ENCODE measurements at places on chromosomes 16 and 17. TPM values are rescaled to one million over a fixed set of nuclear protein-coding genes. Genes with fewer than 3 reads are reported as not detected.

GRCh38 chr17:27390540-27390939 lies 65.7 kb upstream of the KSR1 start:
- peaks cover 24% of the 10 kb centered on the region for H3K27me3 ChIP-seq
- DNase-seq: no peak
- no peaks in the 10 kb centered on the region for H3K36me3 ChIP-seq
- no peak overlapping the region for H3K27ac ChIP-seq

- H3K4me1 ChIP-seq: peaks cover 36% of the 10 kb centered on the region
- H3K4me3 ChIP-seq: peak overlapping the region; percentile 93
- H3K36me3 ChIP-seq: peaks cover 5% of the 10 kb centered on the region
- H3K27ac ChIP-seq: peak overlapping the region; percentile 82
- DNase-seq: no peak
These were observed 387 bp upstream of the STARD3 start for GRCh38 chr17:39636587-39636926.

GRCh38 chr16:23124315-23124714 lies 24.9 kb downstream of the USP31 start:
- H3K4me3 ChIP-seq: no peak overlapping the region
- no peaks in the 10 kb centered on the region for H3K27me3 ChIP-seq
- H3K4me1 ChIP-seq: peaks cover 13% of the 10 kb centered on the region
- no peaks in the 10 kb centered on the region for H3K36me3 ChIP-seq

GRCh38 chr17:28712032-28712704 lies 480 bp upstream of the PROCA1 start:
- H3K4me3 ChIP-seq: peak overlapping the region; percentile 88
- DNase-seq: peak; percentile 80
- H3K36me3 ChIP-seq: no peaks in the 10 kb centered on the region
- H3K27ac ChIP-seq: peak overlapping the region; percentile 94

DNA sequence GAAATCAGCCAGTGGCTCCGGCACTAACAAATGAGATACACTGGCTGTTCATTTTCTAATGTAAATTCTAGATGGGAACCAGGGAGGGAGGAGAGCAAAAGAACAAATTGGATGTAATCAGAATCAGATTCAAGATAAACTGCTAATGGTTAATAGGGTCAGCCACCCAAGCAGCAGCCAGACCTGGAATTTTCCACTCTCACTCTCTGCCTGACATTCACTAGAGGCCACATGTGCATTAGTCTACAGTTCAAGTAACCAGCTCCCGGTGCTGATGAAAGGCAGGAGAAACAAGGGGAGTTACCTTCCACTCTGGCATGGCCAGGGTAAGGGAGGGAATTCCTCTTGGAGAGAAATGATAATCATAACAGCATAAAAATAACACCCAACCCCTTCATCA lies 597.7 kb downstream of the TOX3 start:
- no peak overlapping the region for H3K4me3 ChIP-seq
- DNase-seq: no peak
- H3K36me3 ChIP-seq: no peaks in the 10 kb centered on the region
- no peaks in the 10 kb centered on the region for H3K4me1 ChIP-seq

GRCh38 chr16:85665373-85665740 lies 23.4 kb downstream of the GINS2 start:
- H3K4me3 ChIP-seq: no peak overlapping the region
- no peaks in the 10 kb centered on the region for H3K27me3 ChIP-seq
- H3K27ac ChIP-seq: peak overlapping the region; percentile 34
- no peak for DNase-seq
- peaks cover 4% of the 10 kb centered on the region for H3K36me3 ChIP-seq
- peaks cover 1% of the 10 kb centered on the region for H3K4me1 ChIP-seq

DNA sequence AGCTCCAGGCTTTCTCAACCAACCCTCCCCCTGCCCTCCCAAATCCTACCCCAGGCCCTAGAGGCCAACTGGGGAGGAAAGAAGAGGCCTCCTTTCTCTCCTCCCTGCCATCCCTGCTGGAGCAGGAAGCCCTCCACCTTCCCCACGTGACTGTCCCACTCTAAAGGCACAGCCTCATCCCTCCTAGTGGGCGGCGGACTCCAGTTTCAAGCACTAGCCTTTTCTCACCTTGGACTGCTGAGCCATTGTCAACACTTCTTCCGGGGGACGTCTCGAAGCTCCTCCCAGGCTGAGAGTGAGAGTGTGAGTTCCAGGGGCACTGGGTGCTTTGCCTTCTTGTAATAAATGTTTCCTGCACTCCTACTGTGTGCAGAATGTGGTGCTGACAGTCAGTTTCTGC lies 21.4 kb upstream of the IRX6 start:
- peaks cover 25% of the 10 kb centered on the region for H3K27me3 ChIP-seq
- no peak overlapping the region for H3K4me3 ChIP-seq
- H3K36me3 ChIP-seq: no peaks in the 10 kb centered on the region
- no peak overlapping the region for H3K27ac ChIP-seq

GRCh38 chr16:88504489-88505404 lies 51.7 kb downstream of the ZFPM1 start:
- H3K4me1 ChIP-seq: no peaks in the 10 kb centered on the region
- no peak overlapping the region for H3K4me3 ChIP-seq
- H3K27ac ChIP-seq: peak overlapping the region; percentile 65
- peaks cover 1% of the 10 kb centered on the region for H3K36me3 ChIP-seq
- no peaks in the 10 kb centered on the region for H3K27me3 ChIP-seq
- no peak for DNase-seq

DNA sequence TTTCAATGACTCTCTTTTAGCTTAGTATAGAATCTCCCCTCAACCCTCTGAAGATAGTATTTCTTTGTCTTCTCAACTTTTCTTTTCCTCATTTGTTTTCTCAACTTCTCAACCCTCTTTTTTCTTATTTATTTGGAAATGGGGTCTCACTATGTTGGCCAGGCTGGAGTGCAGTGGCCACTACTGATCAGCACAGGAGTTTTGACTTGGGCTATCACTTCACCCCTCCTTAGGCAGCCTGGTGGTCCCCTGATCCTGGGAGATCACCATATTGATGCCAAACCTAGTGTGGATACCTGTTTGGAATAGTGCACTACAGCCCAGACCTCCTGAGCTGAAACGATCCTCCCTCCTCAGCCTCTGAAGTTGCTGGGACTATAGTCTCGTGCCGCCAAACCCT lies 79.8 kb downstream of the PITPNC1 start:
- no peaks in the 10 kb centered on the region for H3K27me3 ChIP-seq
- no peak overlapping the region for H3K4me3 ChIP-seq

DNA sequence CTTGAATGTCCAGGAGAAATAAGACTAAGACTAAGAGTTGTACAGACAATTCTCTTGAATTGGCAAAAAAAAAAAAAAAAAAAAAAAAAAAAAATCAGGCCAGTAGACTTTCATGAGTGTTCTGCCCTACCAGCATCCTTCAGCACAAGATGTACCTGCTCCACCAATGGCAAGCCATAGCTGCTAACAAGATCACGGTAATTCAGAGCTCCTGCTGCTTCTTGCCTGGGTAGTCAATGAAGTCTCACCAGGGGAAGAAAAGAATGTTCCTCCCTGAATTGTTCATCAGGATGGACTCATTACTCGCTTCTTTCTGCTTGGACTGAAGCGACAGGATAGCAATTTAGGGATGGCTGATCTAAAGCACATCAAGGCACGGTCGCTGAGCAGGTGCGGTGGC lies 31.1 kb upstream of the APOH start:
- DNase-seq: no peak
- H3K27ac ChIP-seq: no peak overlapping the region
- H3K4me1 ChIP-seq: peaks cover 13% of the 10 kb centered on the region
- no peaks in the 10 kb centered on the region for H3K27me3 ChIP-seq
- no peak overlapping the region for H3K4me3 ChIP-seq

DNA sequence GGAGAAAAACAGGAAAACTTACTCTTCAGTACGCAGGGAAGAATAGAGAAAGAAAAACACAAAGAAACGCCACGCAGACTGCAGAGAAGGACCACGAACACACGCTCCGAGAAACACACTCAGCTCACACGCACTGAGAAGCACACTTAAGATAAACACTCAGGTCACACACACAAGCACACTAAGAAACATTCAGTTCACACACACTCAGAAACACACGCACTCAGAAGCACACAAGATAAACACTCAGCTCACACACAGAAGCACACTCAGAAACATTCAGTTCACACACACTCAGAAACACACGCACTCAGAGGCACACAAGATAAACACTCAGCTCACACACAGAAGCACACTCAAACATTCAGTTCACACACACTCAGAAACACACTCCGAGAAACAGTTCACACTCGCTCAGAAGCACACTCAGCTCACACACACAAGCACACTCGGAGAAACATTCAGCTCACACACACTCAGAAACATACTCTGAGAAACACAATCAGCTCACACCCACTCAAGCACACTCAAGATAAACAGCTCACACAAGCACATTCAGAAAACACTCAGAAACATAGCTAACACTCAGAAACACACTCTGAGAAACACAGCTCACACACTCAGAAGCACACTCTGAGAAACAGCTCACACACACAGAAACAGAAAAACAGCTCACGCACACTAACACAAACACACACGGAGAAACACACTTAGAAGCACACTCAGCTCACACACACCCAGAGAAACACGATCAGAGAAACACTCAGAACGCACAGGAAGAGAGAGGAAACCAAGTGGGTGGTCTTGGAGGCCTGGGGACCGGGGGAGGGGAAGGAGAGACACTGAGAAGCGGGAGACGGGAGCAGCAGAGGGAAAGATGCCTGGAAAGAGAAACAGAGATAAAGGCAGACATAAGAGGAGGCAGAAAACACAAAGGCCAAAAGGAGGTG lies 908 bp downstream of the TMEM98 start:
- H3K27ac ChIP-seq: no peak overlapping the region
- peaks cover 35% of the 10 kb centered on the region for H3K27me3 ChIP-seq
- no peak for DNase-seq
- H3K36me3 ChIP-seq: no peaks in the 10 kb centered on the region

GRCh38 chr16:11669380-11670146 lies 1.3 kb downstream of the SNN start:
- peak overlapping the region; percentile 77 for H3K4me3 ChIP-seq

DNA sequence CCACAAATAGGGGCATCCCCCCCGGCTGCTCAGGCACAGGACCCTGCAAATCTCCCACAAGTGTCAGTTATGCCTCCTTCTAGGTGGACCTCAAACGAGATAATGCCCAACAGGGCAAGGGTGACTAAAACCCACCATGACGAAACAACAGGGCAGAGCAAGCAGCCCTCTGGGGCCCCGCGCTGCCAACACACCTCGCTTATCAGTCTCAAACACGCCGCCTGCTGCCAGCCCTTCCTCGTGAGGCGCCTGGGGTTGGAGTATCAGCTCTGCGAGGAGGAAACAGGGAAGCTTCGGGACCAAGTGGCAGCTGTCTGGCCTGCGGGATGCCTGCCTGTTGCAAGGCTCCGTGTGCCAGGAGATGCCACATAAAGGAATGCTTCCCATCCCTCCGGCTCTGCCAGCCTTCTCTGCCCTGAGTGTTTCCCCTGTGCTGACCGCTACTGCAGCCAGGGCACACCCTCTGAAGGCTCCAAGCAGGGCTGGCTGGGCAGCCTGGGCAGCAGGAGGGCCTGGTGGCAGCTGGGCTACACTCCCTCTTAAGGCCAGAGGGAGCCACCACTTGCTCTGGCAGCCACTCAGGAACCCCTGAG lies 2.5 kb downstream of the SMIM5 start:
- H3K4me3 ChIP-seq: no peak overlapping the region
- H3K27ac ChIP-seq: no peak overlapping the region
- DNase-seq: no peak
- peaks cover 5% of the 10 kb centered on the region for H3K4me1 ChIP-seq
- H3K27me3 ChIP-seq: no peaks in the 10 kb centered on the region

DNA sequence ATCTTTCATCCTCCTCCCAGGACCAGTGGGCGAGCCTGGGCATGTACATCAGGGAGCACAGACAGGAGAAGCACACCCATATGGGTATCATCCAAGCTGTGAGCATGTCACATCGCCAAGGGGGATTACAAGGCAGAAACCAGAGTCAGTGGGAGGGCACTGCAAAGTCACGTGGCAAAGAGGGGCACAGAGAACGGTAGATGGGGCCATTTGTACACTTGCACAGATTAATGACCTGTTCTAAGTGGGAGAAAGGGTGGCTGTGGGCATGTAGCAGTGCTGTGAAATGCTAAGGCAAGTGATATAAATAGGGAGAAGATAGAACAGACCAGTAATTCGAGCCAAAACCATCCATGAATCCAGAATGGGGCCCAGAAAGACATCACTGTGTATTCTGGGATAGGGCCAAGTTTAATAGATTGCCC lies 265.0 kb downstream of the CPPED1 start:
- no peak overlapping the region for H3K4me3 ChIP-seq
- no peak for DNase-seq
- H3K27me3 ChIP-seq: no peaks in the 10 kb centered on the region
- peaks cover 33% of the 10 kb centered on the region for H3K4me1 ChIP-seq

- DNase-seq: no peak
- no peak overlapping the region for H3K27ac ChIP-seq
- peaks cover 20% of the 10 kb centered on the region for H3K4me1 ChIP-seq
- H3K4me3 ChIP-seq: no peak overlapping the region
These were observed 2.0 kb upstream of the CANT1 start for GRCh38 chr17:79011451-79012147.

- peaks cover 18% of the 10 kb centered on the region for H3K27me3 ChIP-seq
- H3K27ac ChIP-seq: no peak overlapping the region
- no peaks in the 10 kb centered on the region for H3K4me1 ChIP-seq
- no peak for DNase-seq
- H3K4me3 ChIP-seq: no peak overlapping the region
- no peaks in the 10 kb centered on the region for H3K36me3 ChIP-seq
These were observed 63.0 kb upstream of the CBX4 start for GRCh38 chr17:79902146-79902791.

- no peaks in the 10 kb centered on the region for H3K27me3 ChIP-seq
- DNase-seq: no peak
- H3K36me3 ChIP-seq: no peaks in the 10 kb centered on the region
- no peak overlapping the region for H3K4me3 ChIP-seq
- no peak overlapping the region for H3K27ac ChIP-seq
These were observed 74.8 kb upstream of the SALL1 start for GRCh38 chr16:51225878-51226277.

The CBX4 gene
- 18.2 TPM for total RNA-seq

The SLC16A6 gene
- 6.0 TPM for total RNA-seq

The SPIRE2 gene
- 0.14 TPM for total RNA-seq

The USH1G gene
- total RNA-seq: not detected

The PRKCA gene
- total RNA-seq: 63.5 TPM

The HAS3 gene
- 0.33 TPM for total RNA-seq

The TMEM132E gene
- total RNA-seq: not detected

The ARL5C gene
- total RNA-seq: not detected

The MYH10 gene
- 20.1 TPM for total RNA-seq

The TBC1D3K gene
- not detected for total RNA-seq

The TBX6 gene
- total RNA-seq: 0.74 TPM

The BRICD5 gene
- 6.4 TPM for total RNA-seq

The GRIN2C gene
- not detected for total RNA-seq
